Mesenchymal stem cell (in vitro differentiated cells and primary cell): ENCODE measurements at places on chromosomes 12 and 14.

DNA sequence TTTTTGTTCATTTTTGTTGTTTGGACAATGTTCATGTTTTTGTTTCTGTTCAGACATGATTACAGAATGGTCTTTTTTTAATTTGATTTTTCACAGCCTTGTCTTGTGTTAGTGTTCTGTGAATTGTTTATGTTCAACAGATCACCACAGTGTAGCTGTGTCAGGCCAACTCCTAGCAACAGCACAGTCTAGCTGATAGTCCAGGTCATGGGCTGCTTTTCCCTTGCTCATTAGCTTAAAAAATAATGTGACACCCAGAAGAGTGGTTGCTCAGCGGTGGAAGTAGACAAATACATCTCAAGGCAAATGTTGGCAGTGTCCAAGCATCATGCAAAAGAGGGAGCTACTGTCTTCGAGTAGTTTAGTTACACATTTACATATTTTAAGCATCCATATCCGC lies 22.4 kb downstream of the WBP11 start:
- no peak for DNase-seq

GRCh38 chr12:120468821-120469449 lies 613 bp downstream of the SRSF9 start:
- peak; percentile 29 for DNase-seq

DNA sequence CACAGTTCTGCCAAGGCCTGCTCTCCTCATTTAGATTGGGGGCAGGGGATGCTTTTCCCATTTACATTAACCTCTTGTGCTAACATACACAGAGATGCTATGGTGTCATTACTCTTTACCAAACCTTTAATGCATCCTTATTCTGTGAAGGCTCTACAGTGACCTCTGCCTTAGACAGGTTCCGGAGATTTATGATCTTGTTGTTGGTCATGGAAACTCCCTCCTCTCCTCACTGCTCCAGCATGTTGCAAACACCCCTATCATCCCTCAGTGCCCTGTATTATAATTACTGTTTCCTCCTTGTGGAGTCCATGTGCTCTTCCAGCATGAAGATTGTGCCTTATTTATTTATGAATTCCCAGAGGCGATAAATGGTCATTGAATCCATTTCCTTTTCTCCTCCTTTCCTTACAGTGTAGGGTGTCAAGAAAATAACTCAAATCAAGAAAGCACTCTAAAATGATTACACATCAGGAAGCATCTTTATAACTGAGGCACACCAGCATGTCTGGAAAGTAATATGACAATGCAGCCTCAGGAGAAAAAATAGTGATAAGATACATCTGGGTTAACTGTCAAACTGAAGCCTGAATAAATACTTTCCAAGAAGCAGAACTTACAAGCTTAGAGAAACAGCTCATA lies 37.8 kb downstream of the RTN1 start:
- DNase-seq = no peak

- peak; percentile 85 for DNase-seq
These were observed 34.7 kb downstream of the PTGER2 start for GRCh38 chr14:52348776-52349175.

DNA sequence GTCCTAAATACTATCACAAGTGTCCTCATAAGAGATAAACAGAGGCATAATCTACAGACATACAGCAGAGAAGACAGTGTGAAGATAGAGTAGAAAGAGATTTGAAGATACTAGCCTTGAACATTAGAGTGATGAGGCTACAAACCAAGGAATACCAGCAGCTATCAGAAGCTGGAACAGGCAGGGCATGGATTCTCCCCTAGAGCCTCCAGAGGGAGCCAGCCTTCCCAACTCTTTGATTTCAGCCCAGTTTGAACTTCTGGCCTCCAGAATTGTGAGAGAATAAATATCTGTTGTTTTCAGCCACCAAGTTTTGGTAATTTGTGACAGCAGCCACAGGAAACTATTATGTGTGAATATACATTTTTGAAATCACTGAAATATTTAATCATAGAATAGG lies 47.2 kb downstream of the CCDC91 start:
- no peak for DNase-seq

- no peak for DNase-seq
These were observed 69.9 kb downstream of the SERPINA3 start for GRCh38 chr14:94682061-94682516.

GRCh38 chr12:109192358-109192757 lies 76.0 kb downstream of the ACACB start:
- DNase-seq = peak; percentile 3

DNA sequence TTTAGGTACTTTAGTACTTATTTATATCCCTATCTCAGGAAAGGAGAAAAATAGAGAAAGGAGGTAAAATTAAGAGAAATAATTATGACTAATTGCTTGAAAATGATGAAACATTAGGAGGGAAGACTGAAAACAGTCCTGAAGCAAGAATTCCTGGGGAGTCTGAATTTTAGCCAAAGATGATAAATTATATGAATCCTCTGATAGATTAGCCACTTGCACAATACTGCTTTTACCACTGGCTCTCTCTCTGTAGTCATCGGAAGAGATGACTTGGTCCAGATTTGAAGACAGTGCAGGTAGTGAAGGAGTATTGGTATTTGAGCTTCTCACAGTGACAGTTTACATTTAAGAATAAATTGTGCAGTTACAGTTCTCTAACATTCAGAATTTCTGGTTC lies 83.8 kb upstream of the CLEC14A start:
- peak; percentile 14 for DNase-seq

DNA sequence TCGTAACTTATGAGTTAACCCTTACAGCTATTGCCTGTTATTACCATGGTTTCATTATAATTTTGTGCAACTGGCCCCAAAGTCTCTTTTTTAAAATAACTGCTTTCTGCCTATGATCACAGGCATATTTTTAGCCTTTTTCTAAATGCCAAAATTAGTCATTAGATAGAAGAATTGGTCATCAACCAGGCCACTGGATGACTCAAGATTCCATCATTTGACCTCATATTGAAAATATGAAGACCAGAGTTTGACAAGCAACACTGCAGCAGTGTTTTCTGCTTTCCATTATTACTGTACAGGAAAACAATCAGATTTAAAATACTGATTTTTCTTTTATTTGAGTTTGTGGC lies 54.7 kb upstream of the OTOGL start:
- DNase-seq = peak; percentile 83

DNA sequence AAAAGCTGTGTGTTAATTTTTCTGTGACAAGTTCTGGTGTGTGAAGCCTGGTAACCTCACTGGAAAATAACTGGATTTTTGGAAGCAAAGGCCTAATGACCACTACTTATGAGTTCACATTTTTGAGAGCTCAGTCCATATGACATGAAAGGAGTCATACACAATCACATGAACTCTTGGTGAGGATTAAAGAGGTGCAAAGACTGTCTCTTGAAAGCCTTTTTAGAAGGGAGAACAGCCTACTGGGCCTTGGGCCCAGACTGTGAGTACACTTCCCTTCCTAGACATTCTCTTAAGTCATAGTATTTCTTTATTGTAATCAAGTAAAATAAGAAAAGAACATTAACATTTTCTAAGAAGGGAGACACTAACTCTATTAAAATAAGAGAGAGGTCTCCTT lies 176.1 kb downstream of the BCAT1 start:
- DNase-seq = no peak

- DNase-seq = no peak
These were observed 77.2 kb downstream of the PAPOLA start for GRCh38 chr14:96579358-96579757.

DNA sequence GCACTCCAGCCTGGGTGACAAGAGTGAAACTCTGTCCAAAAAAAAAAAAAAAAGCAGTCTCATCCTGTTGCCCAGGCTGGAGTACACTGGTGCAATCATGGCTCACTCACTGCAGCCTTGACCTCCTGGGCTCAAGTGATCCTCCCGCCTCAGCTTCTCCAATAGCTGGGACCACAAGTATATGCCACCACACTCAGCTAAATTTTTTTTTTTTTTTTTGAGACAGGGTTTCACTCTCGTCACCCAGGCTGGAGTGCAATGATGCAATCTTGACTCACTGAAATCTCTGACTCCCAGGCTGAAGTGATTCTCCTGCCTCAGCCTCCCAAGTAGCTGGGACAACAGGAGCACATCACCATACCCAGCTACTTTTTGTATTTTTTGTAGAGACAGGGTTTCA lies 5.2 kb upstream of the CNPY2 start:
- peak; percentile 27 for DNase-seq

GRCh38 chr12:128381541-128381940 lies 114.6 kb downstream of the TMEM132C start:
- DNase-seq = no peak

GRCh38 chr12:105671720-105672119 lies 341.2 kb downstream of the C12orf75 start:
- no peak for DNase-seq
